Activated CD8-positive, alpha-beta T cell treated with anti-CD3 and anti-CD28 coated beads for 36 hours (primary cell): ENCODE measurements at places on chromosomes 3 and 15. TPM values are rescaled to one million over a fixed set of nuclear protein-coding genes. Genes with fewer than 3 reads are reported as not detected.

Gene GOLGA6L9
- 3.9 TPM for total RNA-seq

GRCh38 chr3:144394032-144394431, 422.4 kb downstream of the DIPK2A start:
- no peak for DNase-seq

Gene RTP1
- total RNA-seq: not detected

DNA sequence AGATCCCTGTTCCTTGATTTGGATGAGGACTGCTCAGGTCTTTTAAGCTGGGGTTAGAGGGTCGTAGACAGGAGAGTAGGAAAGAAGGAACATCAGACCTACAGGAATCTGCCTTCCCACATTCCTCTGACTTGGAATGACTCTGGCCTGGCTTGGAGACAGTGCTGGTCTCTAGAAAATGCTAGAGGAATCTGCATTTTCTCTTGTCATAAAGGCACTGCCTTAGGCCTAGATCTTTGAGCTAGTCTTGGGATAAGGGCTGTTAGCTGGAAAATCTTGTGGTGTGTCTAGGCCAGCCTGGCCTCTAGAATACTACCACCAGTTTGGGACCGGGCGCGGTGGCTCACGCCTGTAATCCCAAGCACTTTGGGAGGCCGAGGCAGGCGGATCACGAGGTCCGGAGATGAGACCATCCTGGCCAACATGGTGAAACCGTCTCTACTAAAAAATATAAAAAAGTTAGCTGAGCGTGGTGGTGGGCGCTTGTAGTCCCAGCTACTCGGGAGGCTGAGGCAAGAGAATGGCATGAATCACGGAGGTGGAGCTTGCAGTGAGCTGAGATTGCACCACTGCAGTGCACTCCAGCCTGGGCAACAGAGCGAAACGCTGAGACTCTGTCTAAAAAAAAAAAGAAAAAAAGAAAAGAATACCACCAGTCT, 17.3 kb upstream of the BSN start:
- DNase-seq: no peak

DNA sequence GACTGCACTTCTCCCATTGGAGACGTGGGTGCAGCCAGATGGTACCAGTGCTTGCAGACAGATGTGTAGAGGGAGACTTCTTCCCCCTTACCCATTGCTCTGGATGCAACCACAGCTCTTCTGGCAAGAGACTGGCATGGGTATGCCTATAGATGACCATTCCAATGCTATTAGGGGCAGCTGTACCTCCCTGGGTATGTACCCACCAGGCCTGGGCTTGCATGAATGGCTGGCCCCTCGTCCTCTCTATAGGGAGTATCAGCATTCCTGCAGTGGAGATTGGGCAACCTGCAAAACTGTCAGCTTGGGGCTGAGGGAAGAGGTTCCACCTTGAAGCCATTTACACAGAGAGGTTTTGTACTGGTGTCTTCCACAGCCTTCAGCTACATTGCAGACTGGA, 57.6 kb upstream of the FXR1 start:
- no peak for DNase-seq

DNA sequence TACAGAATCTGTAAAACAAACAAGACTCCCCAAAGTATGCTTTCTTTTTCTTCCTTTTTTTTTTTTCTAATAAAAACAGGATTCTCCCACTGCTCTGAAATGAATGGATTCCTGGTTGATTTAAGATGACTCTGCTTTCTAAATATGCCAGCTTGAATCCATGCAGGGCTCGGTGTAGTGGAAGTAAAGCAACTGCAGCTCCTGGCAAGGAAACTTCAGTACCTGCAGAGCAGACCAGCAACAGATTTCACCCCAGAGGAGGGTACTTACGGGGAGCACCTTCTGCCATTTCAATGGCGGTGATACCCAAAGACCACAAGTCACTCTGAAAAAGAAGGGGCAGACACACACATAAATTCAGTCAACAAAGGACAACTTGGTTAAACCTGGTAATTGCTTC, 150.5 kb upstream of the SLC2A2 start:
- no peak for DNase-seq

Gene JMJD7
- total RNA-seq: 8.2 TPM

GRCh38 chr3:8900869-8901268, 62.4 kb downstream of the RAD18 start:
- no peak for DNase-seq

GRCh38 chr3:190323246-190323626, 990 bp upstream of the CLDN1 start:
- DNase-seq: no peak

- DNase-seq: no peak
These were observed 236.6 kb downstream of the FGF12 start for GRCh38 chr3:192490720-192491119.

Gene PCYT1A
- 33.7 TPM for total RNA-seq

GRCh38 chr3:45067486-45067885, 41.4 kb downstream of the CLEC3B start:
- no peak for DNase-seq

Gene RARRES1
- not detected for total RNA-seq

GRCh38 chr3:177150970-177151627, 46.2 kb downstream of the TBL1XR1 start:
- DNase-seq: peak; percentile 57

DNA sequence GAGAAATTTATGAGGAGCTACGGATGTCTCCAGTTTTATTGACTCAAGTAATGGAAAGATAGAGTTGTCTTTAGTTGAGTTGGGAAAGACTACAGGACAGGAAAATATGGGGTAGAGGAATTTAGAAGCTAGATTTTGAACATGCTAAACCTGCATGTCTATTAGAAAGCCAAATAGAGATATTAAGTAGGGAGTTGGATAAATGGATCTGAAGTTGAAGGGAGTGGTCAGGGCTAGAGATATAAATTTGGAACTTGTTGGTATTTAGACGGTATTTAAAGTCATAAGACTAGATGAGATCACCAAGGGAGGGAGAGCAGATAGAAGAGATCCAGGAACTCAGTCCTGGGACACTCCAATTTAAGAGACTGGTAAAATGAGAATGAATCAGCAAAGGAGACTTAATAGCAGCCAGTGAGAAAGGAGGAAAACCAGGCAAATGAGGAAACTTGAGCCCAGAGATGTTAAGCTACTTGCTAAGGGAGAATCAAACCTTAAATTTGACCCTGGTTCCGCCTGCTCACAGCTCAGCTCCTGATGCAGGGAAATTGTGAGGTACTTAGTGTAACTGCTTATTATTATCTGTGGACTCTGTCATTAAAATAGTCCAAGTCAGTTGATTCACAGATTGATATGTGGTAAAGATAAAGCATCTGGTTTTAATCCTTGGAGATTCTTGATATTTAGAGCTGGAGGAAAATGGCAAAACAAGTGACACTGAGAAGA, 35.8 kb downstream of the ABI3BP start:
- no peak for DNase-seq

Gene MESP1
- total RNA-seq: 3.4 TPM

GRCh38 chr3:10635446-10636076, 130.2 kb upstream of the ATP2B2 start:
- no peak for DNase-seq

Gene SLC24A5
- total RNA-seq: not detected

GRCh38 chr3:46297658-46298423, 55.6 kb downstream of the CCR3 start:
- DNase-seq: no peak

DNA sequence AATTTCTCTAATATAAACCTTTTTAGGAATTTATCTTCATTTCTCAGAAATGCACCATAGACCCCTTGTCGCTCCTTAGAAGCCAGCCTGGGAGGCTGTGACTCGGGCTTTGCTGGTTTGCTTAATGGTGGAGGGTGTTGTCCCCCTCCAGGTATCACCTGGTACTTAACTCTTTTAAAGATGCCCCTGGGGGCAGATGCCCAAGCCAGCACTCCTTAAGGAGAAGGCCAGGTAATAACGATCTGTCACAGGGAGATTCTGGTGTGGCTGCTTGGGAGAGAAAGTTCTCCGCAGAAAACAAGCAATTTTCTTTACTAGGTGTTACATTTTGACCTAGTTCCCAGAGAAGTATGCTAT, 22.3 kb downstream of the EHD4 start:
- DNase-seq: no peak

GRCh38 chr15:78933823-78934654, 10.8 kb downstream of the CTSH start:
- DNase-seq: no peak

DNA sequence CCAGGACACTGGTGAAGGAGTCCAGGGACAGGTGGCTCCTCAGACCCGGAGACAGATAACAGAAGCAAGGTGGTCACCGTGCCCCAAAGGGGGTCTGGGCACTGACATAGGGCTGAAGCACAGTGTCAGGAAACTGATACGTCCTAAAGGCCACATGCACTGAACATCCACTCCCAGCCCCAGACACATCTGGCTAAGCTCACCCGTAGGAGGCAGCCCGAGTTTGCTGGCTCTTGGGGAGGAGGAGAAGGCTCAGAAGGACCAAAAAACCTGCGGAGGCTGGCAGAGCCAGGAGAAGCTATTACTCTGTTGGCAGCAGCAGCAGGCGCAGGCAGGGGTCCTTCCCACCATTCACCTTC, 1.2 kb downstream of the CACNA2D2 start:
- DNase-seq: no peak

DNA sequence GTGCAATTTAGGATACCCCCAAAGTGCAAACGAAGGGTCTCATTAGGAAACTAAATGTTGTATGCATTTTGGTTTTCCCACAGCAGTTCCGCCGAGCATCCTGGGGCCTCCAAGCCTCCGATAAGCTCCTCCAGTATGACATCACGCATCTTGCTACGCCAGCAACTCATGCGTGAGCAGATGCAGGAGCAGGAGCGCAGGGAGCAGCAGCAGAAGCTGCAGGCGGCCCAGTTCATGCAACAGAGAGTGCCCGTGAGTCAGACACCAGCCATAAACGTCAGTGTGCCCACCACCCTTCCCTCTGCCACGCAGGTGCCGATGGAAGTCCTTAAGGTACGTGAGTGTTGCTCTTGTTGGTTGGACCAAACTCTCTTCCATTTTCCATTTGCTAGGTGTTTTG, 120.5 kb upstream of the SAMMSON start:
- no peak for DNase-seq

- no peak for DNase-seq
These were observed 21.3 kb upstream of the EHD4 start for GRCh38 chr15:41993472-41994170.

- no peak for DNase-seq
These were observed 672 bp downstream of the NEDD4 start for GRCh38 chr15:55992769-55993110.

- peak; percentile 44 for DNase-seq
These were observed 928 bp downstream of the ANKRD34C start for GRCh38 chr15:79283252-79284048.

GRCh38 chr3:26719134-26719533, 96.6 kb downstream of the LRRC3B start:
- DNase-seq: no peak

DNA sequence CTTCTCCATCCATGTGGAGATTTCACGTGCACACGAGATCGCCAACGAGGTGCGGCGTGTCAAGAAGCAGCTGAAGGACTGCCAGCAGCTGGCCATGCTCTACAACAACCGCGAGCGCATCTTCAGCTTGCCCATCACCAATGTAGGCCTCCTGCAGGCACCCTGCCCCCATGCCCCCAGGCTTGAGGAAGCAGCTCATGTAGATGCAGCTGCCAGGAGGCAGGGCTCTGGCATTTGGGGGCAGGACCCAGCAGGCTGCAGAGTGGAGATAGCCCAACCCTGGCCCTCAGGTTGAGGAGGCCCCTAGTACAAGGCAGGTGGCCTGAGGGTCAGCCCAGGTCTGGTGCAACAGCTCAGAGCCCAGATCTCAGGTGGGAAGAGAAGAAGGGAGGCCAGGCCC, 36.4 kb downstream of the DNAH1 start:
- DNase-seq: no peak

GRCh38 chr3:173743111-173743510, 345.6 kb downstream of the NLGN1 start:
- DNase-seq: no peak

DNA sequence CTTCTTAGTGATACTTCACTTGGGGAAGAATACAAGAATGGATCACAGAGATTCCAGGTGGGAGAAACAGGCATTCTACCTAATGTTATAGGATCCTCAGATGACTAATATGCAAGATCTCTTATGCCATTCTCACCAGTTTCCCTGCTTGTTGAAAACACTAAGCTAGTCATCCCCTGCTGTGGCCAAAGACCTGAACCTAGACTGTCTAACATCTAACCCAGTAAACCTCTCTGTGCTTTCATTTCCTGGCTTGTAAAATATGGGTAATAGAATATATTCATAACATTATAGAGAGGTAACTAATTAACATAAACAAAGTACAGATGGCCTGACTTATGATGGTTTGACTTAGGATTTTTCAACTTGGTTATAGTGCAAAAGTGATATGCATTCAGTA, 776.3 kb downstream of the TUSC7 start:
- DNase-seq: no peak

GRCh38 chr3:139219463-139219862, 124.4 kb upstream of the MRPS22 start:
- no peak for DNase-seq

DNA sequence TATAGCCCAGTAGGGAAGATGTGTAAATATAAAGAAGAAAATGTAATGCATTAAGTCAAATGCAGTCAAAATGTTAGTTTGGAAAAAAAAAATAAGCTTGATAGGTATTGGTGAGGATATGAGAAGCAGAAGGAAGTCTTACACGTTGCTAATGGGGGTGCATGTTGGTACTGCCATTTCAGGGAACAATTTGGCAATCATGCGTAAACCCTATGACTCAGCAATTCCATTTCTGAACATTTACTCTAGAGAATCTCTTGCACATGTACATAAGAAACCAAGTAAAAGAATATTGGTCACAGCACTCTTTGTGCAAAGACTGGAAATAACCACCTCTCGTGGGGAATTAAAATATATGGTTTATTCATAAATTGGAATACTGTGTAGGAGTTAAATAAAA, 35.5 kb upstream of the TIMP4 start:
- peak; percentile 52 for DNase-seq

DNA sequence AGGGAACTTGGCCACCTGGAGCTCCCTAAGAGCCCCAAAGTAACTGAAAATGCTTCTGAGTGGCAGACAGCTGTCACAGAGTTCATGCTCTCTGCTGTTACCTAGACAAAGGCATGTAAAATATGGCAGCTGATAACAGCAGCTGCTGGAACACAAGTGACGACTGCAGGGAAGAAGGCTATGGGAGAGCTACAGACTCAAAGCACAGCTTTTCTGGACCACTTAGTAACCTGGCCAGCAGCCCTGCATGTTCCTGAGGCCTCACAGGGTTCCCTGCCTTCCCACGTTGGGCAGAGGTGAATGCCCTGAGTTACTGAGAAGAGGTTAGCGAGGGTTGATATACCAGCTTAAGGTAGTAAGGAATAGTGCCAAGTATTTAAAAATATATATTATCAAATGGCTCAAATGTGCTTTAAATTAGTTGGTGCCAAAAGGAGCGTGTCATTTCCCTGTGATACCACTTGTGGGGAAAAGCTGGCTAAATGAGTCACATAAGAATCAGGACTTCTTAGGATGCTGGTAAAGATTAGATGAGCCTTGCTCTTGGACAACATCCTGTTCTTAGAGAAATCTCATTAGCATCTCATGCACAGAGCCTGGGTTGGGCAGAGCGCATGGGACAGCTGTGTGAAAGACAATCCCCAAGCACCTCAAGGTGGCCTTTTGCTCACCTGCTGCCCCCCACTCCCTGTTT, 76.4 kb upstream of the SCN5A start:
- no peak for DNase-seq

- no peak for DNase-seq
These were observed 47.2 kb downstream of the CACNA2D3 start for GRCh38 chr3:54169524-54169923.

GRCh38 chr3:35677797-35678196, 38.5 kb downstream of the ARPP21 start:
- DNase-seq: no peak

- DNase-seq: no peak
These were observed 49.5 kb downstream of the HMG20A start for GRCh38 chr15:77470235-77470634.

GRCh38 chr15:81516461-81516860, 142.4 kb upstream of the TMC3 start:
- no peak for DNase-seq
